ENCODE measurements at places on chromosomes 4 and X. TPM values are rescaled to one million over a fixed set of nuclear protein-coding genes. Genes with fewer than 3 reads are reported as not detected.

DNA sequence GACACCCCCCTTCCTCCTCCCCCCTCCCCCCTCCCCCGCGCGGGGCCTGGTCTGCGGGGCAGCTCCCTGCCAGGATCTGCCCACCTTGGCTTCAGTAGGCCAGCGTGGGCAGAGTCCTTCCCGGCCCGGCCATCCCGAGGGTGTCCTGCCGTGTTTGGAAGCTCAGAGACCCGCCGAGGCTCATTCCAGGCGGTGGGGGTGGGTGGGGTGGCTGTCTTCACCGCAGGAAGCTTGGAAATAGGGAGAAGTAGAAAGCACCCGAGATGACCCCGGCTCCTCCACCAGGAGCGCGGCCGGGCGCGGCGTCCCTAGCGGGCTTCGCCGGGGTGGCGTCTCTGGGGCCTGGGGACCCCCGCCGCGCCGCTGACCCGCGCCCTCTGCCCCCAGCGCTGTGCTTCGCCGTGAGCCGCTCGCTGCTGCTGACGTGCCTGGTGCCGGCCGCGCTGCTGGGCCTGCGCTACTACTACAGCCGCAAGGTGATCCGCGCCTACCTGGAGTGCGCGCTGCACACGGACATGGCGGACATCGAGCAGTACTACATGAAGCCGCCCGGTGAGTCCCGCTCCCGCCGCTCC lies 1.6 kb downstream of the NAT8L start:
- no peaks in the 10 kb centered on the region for H3K4me1 ChIP-seq
- H3K36me3 ChIP-seq: no peaks in the 10 kb centered on the region
- peaks cover 28% of the 10 kb centered on the region for H3K27me3 ChIP-seq
- no peak overlapping the region for H3K4me3 ChIP-seq

GRCh38 chrX:97854086-97854485 lies 970.4 kb downstream of the RPA4 start:
- no peak overlapping the region for H3K4me3 ChIP-seq
- no peaks in the 10 kb centered on the region for H3K4me1 ChIP-seq
- no peaks in the 10 kb centered on the region for H3K27me3 ChIP-seq

GRCh38 chrX:10288373-10288975 lies 131.7 kb downstream of the CLCN4 start:
- H3K4me1 ChIP-seq: no peaks in the 10 kb centered on the region
- H3K27me3 ChIP-seq: no peaks in the 10 kb centered on the region
- H3K27ac ChIP-seq: no peak overlapping the region
- no peak overlapping the region for H3K4me3 ChIP-seq
- H3K36me3 ChIP-seq: no peaks in the 10 kb centered on the region

- no peaks in the 10 kb centered on the region for H3K36me3 ChIP-seq
- no peak for DNase-seq
- H3K27me3 ChIP-seq: no peaks in the 10 kb centered on the region
- no peak overlapping the region for H3K27ac ChIP-seq
These were observed 480.2 kb downstream of the SMARCA1 start for GRCh38 chrX:129043138-129043537.

GRCh38 chrX:68695206-68695845 lies 47.9 kb downstream of the STARD8 start:
- H3K36me3 ChIP-seq: no peaks in the 10 kb centered on the region
- no peaks in the 10 kb centered on the region for H3K27me3 ChIP-seq
- no peak for DNase-seq
- no peaks in the 10 kb centered on the region for H3K4me1 ChIP-seq

DNA sequence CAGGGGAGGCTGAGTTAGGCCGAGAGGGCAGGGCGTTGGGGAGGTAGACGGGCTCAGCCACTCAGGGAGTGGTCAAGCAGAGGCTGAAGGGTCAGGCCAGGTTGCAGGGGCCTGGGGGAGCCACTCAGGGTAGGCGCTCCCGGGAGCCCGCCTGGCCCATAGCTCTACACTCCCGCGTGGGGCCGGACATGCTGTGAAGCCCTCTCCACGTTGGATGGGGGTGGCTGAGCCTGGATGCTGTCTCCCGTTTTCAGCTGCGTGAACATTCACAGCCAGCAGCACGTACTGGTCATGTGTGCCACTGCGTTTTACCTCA lies 14.0 kb upstream of the MSANTD1 start:
- no peak overlapping the region for H3K27ac ChIP-seq
- H3K27me3 ChIP-seq: no peaks in the 10 kb centered on the region
- H3K36me3 ChIP-seq: no peaks in the 10 kb centered on the region
- no peaks in the 10 kb centered on the region for H3K4me1 ChIP-seq
- DNase-seq: no peak

GRCh38 chr4:142348613-142349021 lies 497.5 kb downstream of the INPP4B start:
- no peak overlapping the region for H3K27ac ChIP-seq
- no peaks in the 10 kb centered on the region for H3K36me3 ChIP-seq

GRCh38 chr4:184575306-184575705 lies 73.9 kb downstream of the CASP3 start:
- no peak overlapping the region for H3K4me3 ChIP-seq
- no peak for DNase-seq
- H3K36me3 ChIP-seq: no peaks in the 10 kb centered on the region
- H3K27me3 ChIP-seq: no peaks in the 10 kb centered on the region
- no peak overlapping the region for H3K27ac ChIP-seq
- H3K4me1 ChIP-seq: no peaks in the 10 kb centered on the region

- no peak overlapping the region for H3K27ac ChIP-seq
- no peaks in the 10 kb centered on the region for H3K4me1 ChIP-seq
- no peaks in the 10 kb centered on the region for H3K27me3 ChIP-seq
- no peaks in the 10 kb centered on the region for H3K36me3 ChIP-seq
- H3K4me3 ChIP-seq: no peak overlapping the region
These were observed 118.2 kb upstream of the IQCM start for GRCh38 chr4:149933883-149934282.

DNA sequence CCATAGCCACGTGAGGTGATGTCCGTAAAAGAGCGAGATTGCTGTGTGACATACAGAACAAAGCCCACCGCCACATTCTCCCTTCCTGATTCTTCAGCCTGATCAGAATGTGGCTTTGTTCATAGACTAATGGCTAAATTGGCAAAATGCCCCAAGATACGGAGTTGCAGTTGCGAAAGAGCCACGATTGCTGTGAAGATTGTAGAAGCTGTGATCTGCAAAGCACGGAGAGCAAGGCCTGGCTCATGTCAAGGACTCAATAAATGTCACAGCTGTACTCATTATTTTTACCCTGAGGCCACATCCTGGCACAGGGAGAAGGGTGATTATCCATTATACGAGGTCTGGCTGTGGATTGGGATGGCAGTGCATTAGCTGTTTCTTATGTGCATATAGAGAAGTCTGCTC lies 34.2 kb downstream of the ARSD start:
- H3K36me3 ChIP-seq: no peaks in the 10 kb centered on the region
- H3K4me1 ChIP-seq: peaks cover 72% of the 10 kb centered on the region
- no peaks in the 10 kb centered on the region for H3K27me3 ChIP-seq
- no peak overlapping the region for H3K4me3 ChIP-seq

GRCh38 chrX:64976673-64977040 lies 407 bp upstream of the ZC4H2 start:
- no peaks in the 10 kb centered on the region for H3K4me1 ChIP-seq
- H3K27ac ChIP-seq: no peak overlapping the region
- no peaks in the 10 kb centered on the region for H3K27me3 ChIP-seq
- H3K4me3 ChIP-seq: no peak overlapping the region

DNA sequence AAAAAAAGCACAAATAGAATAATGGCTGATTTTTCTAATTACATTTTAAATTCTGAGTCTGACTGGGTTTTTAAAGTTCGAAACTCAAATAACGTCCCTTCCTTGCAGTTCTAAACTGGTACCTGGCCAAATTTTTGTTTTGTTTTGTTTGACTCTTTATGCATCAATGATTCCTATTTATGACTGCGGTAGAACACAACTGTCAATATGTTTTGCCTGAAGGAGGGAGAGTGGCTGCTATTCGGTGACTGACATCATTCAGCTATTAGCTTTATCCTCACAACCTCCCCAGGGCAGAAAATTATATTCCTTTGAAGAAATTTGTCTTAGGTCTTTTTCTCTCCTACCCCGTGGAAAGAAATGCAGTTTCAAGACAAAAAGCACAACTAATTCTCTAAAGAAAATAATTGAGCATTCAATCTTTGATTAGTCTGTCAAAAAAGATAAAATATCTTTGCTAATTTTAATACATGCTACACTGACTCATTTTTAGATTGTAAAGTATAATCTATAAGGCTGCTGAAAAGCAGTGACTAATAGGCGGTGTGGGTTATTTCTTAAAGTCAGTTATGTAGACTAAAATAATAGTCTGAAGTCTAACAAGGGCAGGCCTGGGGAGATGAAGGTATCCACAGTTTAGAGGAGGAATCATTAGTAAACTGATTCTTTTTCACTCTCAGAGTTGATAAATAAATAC lies 61.9 kb downstream of the TMEM150C start:
- no peak overlapping the region for H3K4me3 ChIP-seq
- no peaks in the 10 kb centered on the region for H3K27me3 ChIP-seq
- H3K27ac ChIP-seq: no peak overlapping the region
- no peaks in the 10 kb centered on the region for H3K4me1 ChIP-seq
- DNase-seq: no peak
- H3K36me3 ChIP-seq: no peaks in the 10 kb centered on the region

- no peak overlapping the region for H3K27ac ChIP-seq
- H3K4me1 ChIP-seq: peaks cover 7% of the 10 kb centered on the region
- no peaks in the 10 kb centered on the region for H3K27me3 ChIP-seq
- no peak for DNase-seq
These were observed 314.9 kb upstream of the TRAM1L1 start for GRCh38 chr4:117400039-117400835.

The NLRP2B gene
- total RNA-seq: not detected

The ODAPH gene
- 0.48 TPM for total RNA-seq

The ABCB7 gene
- total RNA-seq: 42.2 TPM

The F9 gene
- 13.0 TPM for total RNA-seq

The FAM9A gene
- total RNA-seq: not detected

The NAA11 gene
- not detected for total RNA-seq

The FGFR3 gene
- 82.0 TPM for total RNA-seq
